ENCODE measurements at places on chromosomes 6 and 20.

GRCh38 chr6:30712441-30712945, 4.6 kb downstream of the MDC1 start:
- no peak for DNase-seq

DNA sequence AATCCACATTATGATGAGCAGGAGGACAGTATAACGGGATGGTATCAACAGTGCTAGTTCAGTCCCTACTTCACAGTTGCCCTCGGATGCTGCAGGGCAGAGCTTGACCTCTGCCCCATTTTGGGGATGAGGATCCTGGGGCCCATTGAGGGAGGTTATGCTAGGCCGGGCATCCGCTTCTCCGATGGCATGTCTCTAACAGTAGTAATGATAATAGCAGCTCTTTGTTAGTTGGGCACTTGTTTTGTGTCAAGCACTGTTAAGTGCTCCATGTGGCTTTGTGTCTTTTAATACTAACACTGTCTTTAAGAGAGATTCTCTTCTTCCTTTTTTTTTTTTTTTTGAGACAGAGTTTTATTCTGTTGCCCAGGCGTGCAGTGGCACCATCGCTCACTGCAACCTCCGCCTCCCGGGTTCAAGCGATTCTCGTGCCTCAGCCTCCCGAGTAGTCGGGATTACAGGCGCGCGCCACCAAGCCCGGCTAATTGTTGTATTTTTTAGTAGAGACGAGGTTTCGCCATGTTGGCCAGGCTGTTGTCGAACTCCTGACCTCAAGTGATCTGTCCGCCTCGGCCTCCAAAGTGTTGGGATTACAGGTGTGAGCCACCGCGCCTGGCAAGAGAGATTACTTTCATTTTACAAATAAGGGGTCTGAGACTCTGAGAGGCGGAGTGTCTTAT, 1.1 kb downstream of the MAPRE1 start:
- DNase-seq: no peak

- DNase-seq: no peak
Measured at GRCh38 chr6:156809034-156809433, 31.9 kb downstream of the ARID1B start.

GRCh38 chr6:52215787-52216186, 28.5 kb downstream of the IL17F start:
- DNase-seq: no peak

- no peak for DNase-seq
Measured at GRCh38 chr6:11459079-11459610, 78.4 kb upstream of the TMEM170B start.

DNA sequence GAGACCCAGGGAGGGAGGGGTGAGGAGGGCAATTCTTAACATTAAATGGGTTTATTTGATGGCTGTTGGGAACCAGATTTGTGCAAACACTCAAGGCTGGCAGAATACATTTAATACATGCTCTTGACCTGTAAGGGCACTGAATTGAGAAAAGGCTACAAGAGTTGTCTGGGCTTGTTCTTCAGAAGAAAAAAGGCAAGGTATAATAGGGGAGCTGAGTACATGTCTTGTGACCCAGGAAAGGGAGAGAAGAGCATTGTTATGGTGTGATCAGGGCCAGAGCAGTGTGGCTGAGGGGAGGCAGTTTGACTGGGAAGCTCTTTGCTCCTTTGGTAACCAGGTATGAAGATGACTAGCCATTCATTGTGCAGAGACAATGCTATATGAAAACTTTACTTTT, 18.9 kb downstream of the KLHL31 start:
- no peak for DNase-seq

DNA sequence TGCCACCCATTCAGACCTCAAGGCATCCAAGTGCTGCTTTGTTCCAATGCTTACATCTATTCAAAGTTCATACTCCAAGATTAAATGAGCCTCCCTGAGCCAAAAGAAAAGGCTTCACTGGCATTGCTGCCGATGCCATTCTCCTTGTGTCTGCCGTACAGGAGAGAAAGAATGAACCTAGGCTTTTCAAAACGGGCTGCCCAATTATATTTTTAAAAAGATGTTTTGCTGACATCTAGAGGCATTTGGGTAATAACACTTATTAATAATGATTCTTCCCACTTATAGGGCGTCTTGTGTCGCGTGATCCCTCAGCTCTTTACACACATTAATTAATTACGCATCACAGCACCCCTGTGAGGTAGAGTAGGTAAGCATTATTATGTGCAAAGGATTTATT, 545.6 kb downstream of the PKHD1 start:
- no peak for DNase-seq

DNA sequence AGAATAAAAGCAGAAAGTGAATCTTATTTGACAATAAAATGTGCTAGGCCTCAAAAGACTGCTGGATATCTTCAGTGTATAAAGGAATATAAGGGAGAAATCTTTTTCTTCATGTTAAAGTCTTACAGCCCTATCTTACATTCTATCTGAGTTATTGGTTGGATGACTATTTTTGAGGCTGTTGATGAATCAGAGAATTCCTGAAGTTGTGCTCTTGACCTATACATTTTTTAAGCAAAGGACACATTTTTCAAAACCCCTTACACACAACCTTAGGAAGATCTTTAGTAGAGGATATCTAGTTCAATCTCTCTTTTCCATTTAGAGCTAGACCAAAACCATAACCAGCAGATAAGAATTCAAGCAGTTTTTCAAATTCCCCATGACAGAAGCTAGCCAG, 10.9 kb upstream of the CGA start:
- DNase-seq: no peak

DNA sequence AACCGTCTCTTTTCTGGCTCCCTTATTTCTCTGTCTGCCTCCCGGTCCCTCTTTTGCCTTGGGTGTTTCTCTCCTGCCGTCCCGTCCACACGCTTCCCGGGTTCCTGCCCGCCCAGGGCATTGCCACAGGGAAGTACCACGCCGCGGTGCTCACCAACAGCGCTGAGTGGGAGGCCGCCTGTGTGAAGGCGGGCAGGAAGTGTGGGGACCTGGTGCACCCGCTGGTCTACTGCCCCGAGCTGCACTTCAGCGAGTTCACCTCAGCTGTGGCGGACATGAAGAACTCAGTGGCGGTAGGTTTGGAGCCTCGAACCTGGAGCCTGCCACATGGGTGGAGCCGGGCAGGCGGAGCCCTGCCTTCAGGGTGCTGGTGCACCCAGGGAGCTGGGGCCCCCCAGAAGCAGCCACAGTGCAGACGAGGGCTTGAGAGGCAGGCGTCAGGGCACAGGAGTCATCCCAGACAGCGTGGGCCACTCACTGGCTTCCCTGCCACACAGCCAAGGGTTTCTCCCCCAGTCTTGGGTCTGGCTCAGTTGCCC, 21.3 kb downstream of the NPEPL1 start:
- DNase-seq: no peak

DNA sequence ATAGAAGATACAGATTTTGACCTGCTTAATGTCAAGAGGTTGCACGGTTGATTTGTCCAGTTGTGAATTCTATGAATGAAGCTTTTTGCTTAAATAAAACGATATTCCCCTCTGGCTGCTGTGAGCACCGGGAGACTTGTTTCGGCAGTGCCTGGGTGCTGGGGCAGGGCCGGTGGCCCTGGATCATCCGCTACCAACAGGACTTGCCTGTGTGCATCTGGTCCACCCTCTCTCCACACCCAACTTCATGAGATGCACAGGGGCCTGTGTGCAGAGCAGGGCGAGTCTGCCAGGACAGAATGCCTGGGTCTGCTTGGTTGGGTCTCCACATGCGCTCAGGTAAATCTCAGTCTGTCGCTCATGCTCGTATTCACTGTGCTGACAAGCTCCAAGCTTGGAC, 65.5 kb downstream of the TSHZ2 start:
- no peak for DNase-seq

- DNase-seq: no peak
Measured at GRCh38 chr6:87630746-87631145, 40.8 kb downstream of the ORC3 start.

DNA sequence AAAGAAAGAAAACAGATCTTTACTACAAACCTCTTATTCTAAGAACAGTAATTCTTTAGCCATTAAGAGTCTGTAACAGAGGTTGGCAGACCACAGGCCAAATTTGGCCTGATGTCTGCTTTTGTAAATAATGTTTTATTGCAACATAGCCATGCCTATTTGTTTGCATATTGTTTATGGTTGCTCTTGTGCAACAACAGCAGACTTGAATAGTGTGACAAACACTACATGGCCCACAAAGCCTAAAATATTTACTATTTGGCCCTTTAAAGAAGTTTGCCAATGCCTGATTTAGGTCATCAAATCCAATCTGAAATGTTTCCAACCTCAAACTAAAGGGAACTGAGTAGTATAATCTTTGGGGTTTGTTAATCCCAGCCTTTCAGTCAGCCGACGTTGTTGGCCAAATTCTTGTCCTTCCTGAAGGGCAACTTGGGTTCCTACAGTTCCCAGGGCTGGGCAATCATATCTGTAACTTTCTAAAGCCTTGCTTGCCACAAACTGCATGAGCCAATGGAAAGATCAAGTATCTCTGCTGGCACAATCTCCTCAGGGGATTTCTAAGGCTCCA, 33.9 kb upstream of the TBC1D20 start:
- DNase-seq: no peak

DNA sequence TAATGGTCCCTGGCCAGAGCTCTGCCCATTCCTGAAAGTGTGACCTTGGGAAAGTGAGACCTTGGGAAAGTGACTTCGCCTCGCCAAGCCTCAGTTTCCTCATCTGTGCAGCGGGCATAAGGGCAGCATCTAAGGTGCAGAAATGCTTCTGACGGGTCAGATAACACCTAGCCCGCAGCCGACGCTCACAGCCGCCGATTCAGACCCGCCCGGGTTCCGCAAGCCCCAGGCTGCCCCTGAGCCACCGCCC, 486 bp downstream of the FKBP1A start:
- DNase-seq: no peak

DNA sequence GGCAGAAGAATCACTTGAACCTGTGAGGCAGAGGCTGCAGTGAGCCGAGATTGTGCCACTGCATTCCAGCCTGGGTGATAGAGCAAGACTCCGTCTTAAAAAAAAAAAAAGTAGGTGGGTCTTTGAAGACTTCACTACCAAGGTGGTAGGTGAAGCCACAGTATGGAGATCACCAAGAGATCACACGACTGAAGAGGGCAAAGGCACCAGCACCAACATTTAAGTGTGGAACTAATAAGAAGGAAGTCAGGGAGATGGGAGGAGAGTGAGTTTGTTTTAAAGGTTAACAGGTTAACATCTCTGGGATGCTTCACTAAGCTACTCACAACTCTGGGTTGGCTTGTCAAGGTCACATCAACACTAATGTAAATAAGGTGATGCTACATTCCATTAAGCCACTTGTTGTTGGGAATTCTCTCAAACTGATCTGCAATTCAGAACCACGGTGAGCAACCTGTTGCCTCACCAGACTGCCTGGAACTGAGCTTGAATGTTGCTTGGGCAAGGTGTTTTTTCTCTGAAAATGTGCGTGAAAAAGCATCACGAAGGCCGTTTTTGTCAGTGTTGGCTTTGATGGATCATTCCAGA, 48.7 kb downstream of the KCTD20 start:
- DNase-seq: no peak

GRCh38 chr6:11885159-11885558, 106.6 kb upstream of the ADTRP start:
- DNase-seq: no peak

GRCh38 chr6:85372188-85372914, 77.5 kb upstream of the NT5E start:
- DNase-seq: no peak
